ENCODE measurements at places on chromosomes 11 and 22. TPM values are rescaled to one million over a fixed set of nuclear protein-coding genes. Genes with fewer than 3 reads are reported as not detected.

- DNase-seq = no peak
Observed at GRCh38 chr11:27394781-27395228, 31.8 kb upstream of the CCDC34 start.

GRCh38 chr11:68311160-68312116 lies 953 bp upstream of the LRP5 start:
- no peak for DNase-seq

DNA sequence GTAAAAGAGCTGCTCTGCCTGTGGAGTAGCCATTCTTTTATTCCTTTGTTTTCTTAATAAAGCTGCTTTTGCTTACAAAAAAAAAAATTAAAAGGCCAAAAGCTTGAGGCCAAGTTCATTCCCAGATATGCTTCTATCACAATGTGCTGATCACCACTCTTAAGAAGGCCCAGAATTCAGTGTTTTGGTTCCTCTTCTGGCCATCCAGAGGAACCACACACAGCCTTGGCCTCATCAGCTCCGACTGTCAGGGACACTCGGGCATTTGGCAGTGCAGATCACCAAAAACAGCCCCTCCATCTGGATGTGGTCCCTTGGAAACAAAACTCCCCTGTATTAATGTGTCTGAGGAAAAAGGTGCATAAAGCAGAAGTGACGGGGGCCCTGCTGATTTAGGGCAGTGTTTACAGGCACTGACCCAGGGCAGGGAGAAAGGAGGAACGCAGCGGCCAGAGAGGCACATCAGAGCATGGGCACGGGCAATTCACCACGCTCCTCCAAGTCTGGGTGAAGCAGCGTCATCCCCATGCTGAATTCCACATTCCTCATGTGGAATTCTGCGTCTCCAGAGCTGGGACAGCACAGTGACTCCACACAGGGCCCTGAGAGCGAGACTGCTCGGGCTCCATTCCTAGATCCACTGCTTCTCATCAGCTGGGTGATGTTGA lies 17.7 kb downstream of the POLDIP3 start:
- DNase-seq = no peak

Gene TBC1D10A
- 16.9 TPM for total RNA-seq

DNA sequence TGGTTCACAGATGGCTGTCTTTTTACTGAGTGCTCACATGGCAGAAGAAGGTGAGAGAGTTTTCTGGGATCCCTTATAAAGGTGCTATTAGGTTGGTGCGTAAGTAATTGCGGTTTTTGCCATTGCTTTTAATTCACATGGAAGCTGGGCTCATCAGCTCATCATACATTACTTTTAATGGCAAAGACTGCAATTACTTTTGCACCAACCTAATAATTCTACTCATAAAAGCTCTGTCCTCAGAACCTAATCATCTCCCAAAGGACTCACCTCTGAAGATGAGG lies 23.0 kb downstream of the RCN1 start:
- no peak for DNase-seq

DNA sequence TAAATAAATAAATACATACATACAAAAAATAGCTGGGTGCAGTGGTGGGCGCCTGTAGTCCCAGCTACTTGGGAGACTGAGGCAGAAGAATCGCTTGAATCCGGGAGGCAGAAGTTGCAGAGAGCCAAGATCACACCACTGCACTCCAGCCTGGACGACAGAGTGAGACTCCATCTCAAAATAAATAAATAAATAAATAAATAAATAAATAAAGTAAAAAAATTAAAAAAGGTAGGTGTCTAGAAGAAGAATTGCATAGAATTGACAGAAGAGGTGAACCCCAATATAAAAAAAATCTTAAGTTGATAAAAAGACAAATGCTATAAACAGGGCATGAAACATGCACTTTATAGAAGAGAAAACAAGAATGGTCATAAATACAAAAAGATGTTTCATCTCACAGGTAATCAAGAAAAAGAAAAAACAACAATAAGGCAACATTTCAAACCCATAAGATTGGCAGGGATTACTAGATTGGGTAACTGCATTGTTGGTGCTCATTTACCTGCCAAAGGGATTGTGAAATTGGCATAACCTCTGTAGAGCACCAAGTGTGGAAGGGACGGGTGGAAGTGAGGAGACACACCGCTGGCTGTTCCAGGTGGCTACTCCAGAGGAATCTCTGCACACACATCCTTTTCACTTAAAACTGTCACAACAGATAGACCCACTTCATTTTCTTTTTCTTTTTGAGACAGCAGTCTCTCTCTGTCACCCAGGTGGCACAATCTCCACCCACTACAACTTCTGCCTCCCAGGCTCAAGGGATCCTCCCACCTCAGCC lies 44.7 kb downstream of the NF2 start:
- DNase-seq = no peak

GRCh38 chr11:27022659-27023251 lies 17.9 kb upstream of the BBOX1 start:
- no peak for DNase-seq

Gene DDI1
- total RNA-seq = not detected

GRCh38 chr11:34788642-34789041 lies 127.5 kb downstream of the APIP start:
- no peak for DNase-seq

Gene POU2AF2
- total RNA-seq = not detected

Gene RFPL3
- not detected for total RNA-seq

- no peak for DNase-seq
Observed at GRCh38 chr11:43998308-43998707, 49.5 kb upstream of the ACCSL start.

DNA sequence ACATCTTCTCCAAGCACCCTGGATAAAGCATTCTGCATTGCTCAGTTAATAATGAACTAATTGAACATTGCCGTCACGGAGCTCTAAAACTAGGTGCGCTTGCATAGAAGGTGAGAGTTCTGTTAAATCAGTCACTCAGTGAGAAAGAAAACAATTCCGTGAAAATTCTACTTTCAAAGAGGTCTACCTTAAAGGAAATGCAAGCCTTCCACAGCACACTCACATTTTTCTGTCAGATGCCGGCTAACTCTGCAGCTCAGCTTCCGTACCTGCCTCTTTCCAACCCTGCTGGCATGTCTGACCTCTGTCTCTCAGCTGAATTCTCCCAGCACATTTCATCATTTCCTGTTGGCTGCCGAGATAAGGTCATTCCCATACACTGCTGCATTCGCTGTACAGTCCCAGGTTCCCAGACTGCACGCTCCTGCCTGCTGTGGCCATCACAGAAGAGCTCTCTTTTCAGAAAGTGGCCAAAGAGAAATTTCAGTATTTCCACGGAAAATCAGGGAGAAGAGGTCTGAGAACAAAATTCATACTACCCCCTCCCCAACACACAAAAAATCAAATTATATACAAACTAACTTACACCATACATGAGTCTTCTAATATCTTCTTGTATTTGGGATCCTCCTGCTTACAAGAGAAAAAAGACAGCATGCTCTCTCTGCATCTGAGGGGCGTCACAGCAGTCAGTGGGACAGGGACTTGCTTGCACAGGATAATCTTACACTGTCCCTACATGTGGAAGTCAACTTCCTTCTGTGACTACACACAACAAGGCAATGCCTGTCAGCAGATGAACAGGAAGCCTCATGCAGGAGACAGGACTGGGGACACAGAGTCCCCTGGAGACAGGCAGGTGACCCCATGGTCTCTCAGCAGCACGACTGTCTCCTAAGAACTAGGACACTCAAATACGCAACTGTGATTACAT lies 55.1 kb downstream of the PACSIN2 start:
- DNase-seq = peak; percentile 40

Data from HFFc6 (cell line).